ENCODE measurements at places on chromosomes 1 and 21. TPM values are rescaled to one million over a fixed set of nuclear protein-coding genes. Genes with fewer than 3 reads are reported as not detected.
A peak's percentile ranks its signal among the peaks of the same experiment; 100 is the strongest.

DNA sequence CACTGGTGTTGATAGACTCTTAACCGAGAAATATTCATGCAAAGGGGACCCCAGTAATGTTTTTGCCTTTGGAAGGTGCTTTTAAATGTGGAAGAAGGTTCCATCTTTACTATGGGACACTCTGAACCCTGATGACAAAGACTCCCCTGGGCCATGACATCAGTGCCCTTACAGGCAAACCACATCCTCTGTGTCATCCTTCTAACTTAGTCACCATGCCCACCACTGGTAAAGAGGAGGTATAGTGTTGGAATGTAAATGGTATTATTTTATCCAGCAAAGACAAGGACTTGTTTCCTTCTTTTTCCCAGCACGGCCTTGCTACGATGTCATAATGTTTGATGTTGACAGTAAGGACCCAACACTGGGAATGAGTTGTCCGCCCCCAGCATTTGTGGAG lies 12.6 kb downstream of the METTL13 start:
- no peak for DNase-seq
- H3K4me1 ChIP-seq = no peaks in the 10 kb centered on the region
- no peak overlapping the region for H3K4me3 ChIP-seq
- H3K27me3 ChIP-seq = no peaks in the 10 kb centered on the region
- H3K27ac ChIP-seq = no peak overlapping the region
- H3K36me3 ChIP-seq = peaks cover 85% of the 10 kb centered on the region

GRCh38 chr1:47481936-47482335 lies 44.1 kb downstream of the FOXD2 start:
- H3K27me3 ChIP-seq = no peaks in the 10 kb centered on the region
- no peak overlapping the region for H3K4me3 ChIP-seq
- H3K36me3 ChIP-seq = no peaks in the 10 kb centered on the region
- DNase-seq = no peak
- no peak overlapping the region for H3K27ac ChIP-seq

GRCh38 chr21:26715878-26716506 lies 129.2 kb downstream of the ADAMTS1 start:
- no peak overlapping the region for H3K27ac ChIP-seq
- no peaks in the 10 kb centered on the region for H3K27me3 ChIP-seq
- no peaks in the 10 kb centered on the region for H3K36me3 ChIP-seq
- no peaks in the 10 kb centered on the region for H3K4me1 ChIP-seq

GRCh38 chr1:42817440-42817767 lies 207 bp upstream of the SVBP start:
- peak overlapping the region; percentile 81 for H3K27ac ChIP-seq
- H3K4me1 ChIP-seq = peaks cover 31% of the 10 kb centered on the region
- H3K36me3 ChIP-seq = no peaks in the 10 kb centered on the region

- H3K4me3 ChIP-seq = no peak overlapping the region
- H3K27ac ChIP-seq = no peak overlapping the region
- H3K27me3 ChIP-seq = no peaks in the 10 kb centered on the region
- DNase-seq = no peak
- no peaks in the 10 kb centered on the region for H3K36me3 ChIP-seq
Observed at GRCh38 chr1:232510367-232511110, 119.4 kb downstream of the SIPA1L2 start.

DNA sequence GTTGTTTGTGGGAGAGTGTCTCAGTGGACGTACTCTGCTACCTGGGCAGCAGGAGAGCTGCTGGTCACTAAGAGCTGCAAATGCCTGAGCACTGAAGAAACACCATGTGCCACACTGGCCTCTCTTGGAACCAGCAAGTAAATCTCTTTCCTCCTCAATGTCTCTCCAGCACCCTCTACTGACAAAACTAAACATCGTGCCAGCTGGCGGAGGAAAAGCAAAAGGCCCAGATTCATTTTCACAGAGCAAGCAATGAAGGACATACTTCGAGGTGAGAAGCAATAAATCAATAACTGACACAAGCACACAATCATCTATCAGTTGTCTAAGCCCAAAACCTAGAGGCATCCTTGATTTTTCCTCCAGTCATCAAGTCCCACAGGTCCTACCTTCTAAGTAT lies 78.1 kb downstream of the RERE start:
- H3K27me3 ChIP-seq = no peaks in the 10 kb centered on the region
- H3K4me1 ChIP-seq = no peaks in the 10 kb centered on the region
- no peak for DNase-seq
- H3K36me3 ChIP-seq = no peaks in the 10 kb centered on the region

DNA sequence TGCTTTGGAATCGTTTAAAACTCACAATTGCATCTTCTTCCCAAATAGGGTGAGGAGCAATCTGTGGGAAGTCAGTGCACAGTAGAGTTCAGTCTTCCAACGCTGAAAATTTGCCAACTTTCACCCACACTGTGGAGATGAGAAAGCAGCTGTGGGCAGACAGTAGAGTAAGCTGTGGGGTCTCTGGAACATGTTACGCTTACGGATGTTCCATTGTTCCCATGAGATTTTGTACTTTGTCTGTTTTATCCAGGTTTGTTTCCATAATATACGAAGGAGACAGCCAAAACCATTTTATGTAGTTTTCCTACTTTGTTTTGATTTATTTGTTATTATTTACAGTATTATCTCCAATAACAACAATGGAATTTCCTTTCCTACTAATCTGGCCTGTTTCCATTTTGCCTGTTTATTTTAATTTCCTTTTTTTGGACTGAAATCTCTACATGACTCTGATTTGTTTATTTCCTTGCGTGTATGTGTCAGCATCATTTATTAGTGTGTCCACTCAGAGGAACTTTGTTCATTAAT lies 65.1 kb upstream of the RGL1 start:
- H3K27me3 ChIP-seq = no peaks in the 10 kb centered on the region
- no peak overlapping the region for H3K4me3 ChIP-seq
- no peak for DNase-seq

- H3K4me3 ChIP-seq = no peak overlapping the region
- no peaks in the 10 kb centered on the region for H3K36me3 ChIP-seq
- peaks cover 32% of the 10 kb centered on the region for H3K4me1 ChIP-seq
- DNase-seq = no peak
- H3K27me3 ChIP-seq = no peaks in the 10 kb centered on the region
- peak overlapping the region; percentile 77 for H3K27ac ChIP-seq
Observed at GRCh38 chr1:8170059-8170835, 144.1 kb upstream of the ERRFI1 start.

DNA sequence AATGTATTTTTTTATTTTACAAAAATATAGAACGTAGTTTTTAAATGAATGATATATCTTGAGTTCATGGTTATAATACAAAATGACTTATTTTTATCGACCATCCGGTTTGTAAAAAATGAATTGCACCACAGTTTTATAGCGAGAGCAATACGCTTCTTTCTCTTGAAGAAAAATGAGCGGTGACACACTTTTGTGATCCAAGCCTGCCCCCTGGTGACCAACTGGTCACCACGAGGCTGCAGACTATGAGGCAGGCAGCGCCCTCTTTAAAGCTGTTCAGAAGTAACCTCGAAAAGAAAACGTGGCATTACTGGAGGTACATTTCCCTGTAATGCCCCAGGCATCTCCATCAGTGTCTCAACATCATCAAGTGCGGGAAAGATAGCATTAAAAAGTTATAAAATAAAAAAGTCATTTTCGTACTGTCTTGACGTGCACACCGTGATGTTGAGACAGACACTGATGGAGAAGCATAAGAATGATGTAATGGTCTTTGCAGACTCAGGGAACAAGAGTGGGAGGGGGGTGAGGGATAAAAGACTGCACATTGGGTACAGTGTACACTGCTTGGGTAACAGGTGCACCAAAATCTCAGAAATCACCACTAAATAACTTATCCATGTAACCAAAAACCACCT lies 734.2 kb upstream of the ADAMTS5 start:
- no peaks in the 10 kb centered on the region for H3K4me1 ChIP-seq
- no peaks in the 10 kb centered on the region for H3K27me3 ChIP-seq
- H3K4me3 ChIP-seq = no peak overlapping the region
- DNase-seq = no peak

GRCh38 chr1:229815076-229815475 lies 189.0 kb downstream of the URB2 start:
- no peaks in the 10 kb centered on the region for H3K36me3 ChIP-seq
- H3K27me3 ChIP-seq = no peaks in the 10 kb centered on the region

GRCh38 chr21:39680216-39680615 lies 64.8 kb upstream of the IGSF5 start:
- H3K36me3 ChIP-seq = no peaks in the 10 kb centered on the region
- DNase-seq = no peak
- no peaks in the 10 kb centered on the region for H3K27me3 ChIP-seq

DNA sequence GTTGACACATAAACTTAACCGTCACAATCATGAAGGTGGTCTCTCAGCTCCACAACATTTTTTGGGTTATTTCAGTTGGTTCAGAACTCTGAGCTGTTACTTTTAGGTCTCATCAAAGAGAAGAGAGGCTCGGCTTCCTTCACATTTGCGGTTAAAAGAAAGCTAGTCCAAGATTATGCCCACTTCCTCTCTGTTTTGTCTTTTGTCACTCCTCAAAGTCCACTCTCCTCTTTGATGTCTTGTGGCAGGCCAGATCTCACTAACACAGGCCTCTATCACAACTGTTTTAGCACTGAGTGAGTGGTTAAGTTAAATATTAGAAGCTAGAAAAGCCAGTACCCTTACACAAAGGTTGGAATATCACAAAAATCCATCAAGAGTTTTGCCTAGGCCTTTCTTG lies 195.7 kb downstream of the FCRL5 start:
- H3K36me3 ChIP-seq = no peaks in the 10 kb centered on the region
- no peak overlapping the region for H3K27ac ChIP-seq
- H3K27me3 ChIP-seq = no peaks in the 10 kb centered on the region
- no peak overlapping the region for H3K4me3 ChIP-seq
- no peak for DNase-seq

DNA sequence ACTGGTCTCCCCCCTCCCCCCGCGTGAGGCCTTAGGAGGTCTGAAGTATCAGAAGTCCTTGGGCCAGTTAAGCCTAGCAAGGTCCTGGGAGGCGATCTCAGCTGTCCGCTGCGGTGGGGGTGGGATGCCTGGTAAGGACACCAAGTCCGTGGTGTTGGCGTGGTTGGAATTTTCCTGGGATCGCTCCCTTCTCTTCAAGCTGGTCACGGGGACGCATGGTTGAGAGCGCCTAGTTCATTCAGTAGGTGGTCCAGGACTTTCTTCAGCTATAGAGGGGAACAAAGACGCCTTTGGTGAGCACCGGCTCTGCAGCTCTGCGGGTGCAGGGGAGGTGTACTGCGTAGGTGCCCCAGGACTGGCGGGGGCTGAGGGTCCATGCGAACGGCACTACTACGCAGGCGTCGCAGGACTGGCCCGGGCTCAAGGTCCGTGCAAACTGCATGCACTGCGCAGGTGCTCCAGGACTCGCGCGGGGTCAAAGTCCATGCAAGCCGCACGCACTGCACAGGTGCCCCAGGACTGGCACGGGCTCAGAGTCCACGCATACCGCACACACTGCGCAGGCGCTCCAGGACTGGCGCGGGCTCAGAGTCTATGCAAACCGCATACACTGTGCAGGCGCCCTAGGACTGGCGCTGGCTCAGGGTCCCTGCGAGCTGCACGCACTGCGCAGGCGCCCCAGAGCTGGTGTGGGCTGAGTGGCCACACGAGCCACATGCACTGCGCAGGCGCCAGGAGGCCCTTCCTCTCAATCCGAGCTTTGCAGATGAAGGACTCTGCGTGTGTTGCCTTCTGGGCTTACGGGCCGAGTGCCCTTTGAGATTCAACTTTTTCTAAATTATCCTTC lies 36.6 kb upstream of the HMGN1 start:
- H3K27me3 ChIP-seq = no peaks in the 10 kb centered on the region
- no peaks in the 10 kb centered on the region for H3K36me3 ChIP-seq
- no peak for DNase-seq
- H3K4me1 ChIP-seq = peaks cover 47% of the 10 kb centered on the region
- H3K4me3 ChIP-seq = peak overlapping the region; percentile 37

DNA sequence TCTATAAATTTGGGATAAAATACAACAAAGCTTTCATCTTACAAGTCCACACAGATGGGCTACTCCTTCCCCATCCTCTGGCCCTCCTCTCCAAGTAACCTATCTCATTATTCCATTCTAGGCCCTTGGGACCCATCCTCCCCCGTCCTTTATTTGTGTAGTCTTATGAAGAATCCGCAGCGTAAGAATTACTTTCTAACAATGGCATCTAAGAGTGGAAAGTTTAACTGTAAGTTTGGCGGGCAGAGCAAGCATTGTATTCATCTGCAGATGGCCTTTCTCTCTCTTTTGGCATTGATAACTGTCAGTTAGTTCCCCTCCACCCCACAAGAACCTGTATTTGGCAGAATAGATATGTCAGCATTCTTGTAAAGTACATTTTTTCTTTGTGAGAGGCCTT lies 91.9 kb upstream of the TSPAN2 start:
- H3K4me3 ChIP-seq = no peak overlapping the region
- H3K36me3 ChIP-seq = no peaks in the 10 kb centered on the region

DNA sequence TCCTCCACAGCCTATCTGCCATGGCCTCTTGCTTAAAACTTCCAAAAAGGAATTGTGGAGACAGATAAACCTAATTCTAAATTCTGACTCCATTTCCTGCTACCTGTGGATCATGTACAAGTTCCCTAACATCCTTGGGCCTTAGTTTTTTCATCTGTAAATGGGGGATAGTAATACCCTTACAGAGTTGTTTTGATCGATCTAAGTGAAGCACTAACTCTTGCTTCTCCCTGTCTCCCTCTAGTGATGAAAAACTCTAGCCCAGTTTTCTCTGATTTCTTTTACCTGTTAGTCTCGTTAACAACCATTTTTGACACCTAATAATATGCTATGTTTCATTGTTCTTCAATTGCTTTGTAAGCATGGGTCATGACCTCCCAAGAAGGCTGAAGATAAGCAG lies 65.9 kb downstream of the TM2D1 start:
- H3K36me3 ChIP-seq = no peaks in the 10 kb centered on the region
- H3K27me3 ChIP-seq = no peaks in the 10 kb centered on the region
- no peak overlapping the region for H3K27ac ChIP-seq
- no peaks in the 10 kb centered on the region for H3K4me1 ChIP-seq
- no peak overlapping the region for H3K4me3 ChIP-seq

GRCh38 chr1:158998781-158999161 lies 10.9 kb upstream of the IFI16 start:
- H3K4me3 ChIP-seq = peak overlapping the region; percentile 55
- peak overlapping the region; percentile 86 for H3K27ac ChIP-seq
- H3K27me3 ChIP-seq = no peaks in the 10 kb centered on the region
- peaks cover 14% of the 10 kb centered on the region for H3K4me1 ChIP-seq
- no peak for DNase-seq
- H3K36me3 ChIP-seq = no peaks in the 10 kb centered on the region

The SDC3 gene
- total RNA-seq = 20.1 TPM

The CA6 gene
- not detected for total RNA-seq

The OR10J1 gene
- not detected for total RNA-seq

The SLC35D1 gene
- 13.3 TPM for total RNA-seq

The SLC37A1 gene
- total RNA-seq = 11.8 TPM

The SYT6 gene
- total RNA-seq = not detected

The IL20 gene
- not detected for total RNA-seq

The ITGB3BP gene
- total RNA-seq = 11.8 TPM

The CNTN2 gene
- 7.4 TPM for total RNA-seq

The PPIE gene
- total RNA-seq = 32.4 TPM

The SPRR2F gene
- 2.5 TPM for total RNA-seq

The C1orf116 gene
- total RNA-seq = 11.8 TPM

Measured in vagina (tissue), 2 donors.